ENCODE measurements at places on chromosomes 6 and 20.

DNA sequence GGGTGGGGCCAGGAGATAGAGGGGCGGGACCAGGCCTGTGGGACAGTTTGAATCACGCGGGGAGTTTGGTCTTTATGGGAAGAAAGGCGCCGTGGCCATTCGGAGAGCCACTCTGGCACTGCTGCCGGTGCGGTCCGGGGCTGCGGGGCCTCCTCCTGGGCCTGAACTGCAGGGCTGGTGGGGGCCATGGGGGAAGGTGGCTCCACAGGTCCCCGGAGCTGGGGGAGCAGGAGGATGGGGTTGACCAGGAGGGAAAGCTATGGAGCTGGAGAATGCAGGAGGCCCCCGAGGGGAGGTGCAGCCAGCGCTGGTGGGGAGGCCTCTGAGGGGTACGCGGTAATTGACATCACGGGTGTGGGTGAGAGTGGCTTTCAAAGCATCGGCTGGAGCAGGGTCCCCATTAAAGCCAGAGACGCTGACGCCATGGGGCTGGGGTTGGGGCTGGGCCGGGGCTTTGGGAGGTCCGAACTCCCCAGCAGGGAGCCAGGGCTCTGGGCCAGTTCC is 1.8 kb upstream of the BHLHE23 start:
- DNase-seq, result no peak

- DNase-seq, result no peak
Observed at GRCh38 chr6:23989885-23990533, 136.0 kb upstream of the NRSN1 start.

GRCh38 chr20:40006168-40006860 is 682.7 kb downstream of the MAFB start:
- no peak for DNase-seq

GRCh38 chr20:32828029-32828680 is 8.4 kb downstream of the MAPRE1 start:
- no peak for DNase-seq

GRCh38 chr20:23265226-23265625 is 85.4 kb upstream of the NXT1 start:
- DNase-seq, result no peak

- DNase-seq, result no peak
Observed at GRCh38 chr6:20574355-20574754, 40.1 kb downstream of the CDKAL1 start.

- DNase-seq, result no peak
Observed at GRCh38 chr20:11130554-11131166, 456.9 kb upstream of the JAG1 start.

DNA sequence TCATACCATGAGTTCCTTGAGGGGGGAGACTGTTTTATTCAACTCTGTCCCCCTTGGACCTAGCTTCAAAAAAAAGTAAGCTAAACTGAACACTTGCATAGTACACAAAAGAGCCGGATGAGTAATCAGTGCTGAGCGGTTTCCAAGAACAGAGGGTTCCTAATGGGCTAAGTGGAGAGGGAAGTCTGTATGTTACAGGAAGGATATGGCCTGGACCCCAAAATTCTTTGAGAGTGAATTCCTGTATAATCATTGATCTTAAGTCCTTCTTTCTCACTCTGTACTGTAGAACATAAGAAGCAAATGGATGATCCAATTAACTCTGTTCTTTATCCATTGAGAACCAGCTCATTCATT is 324.7 kb upstream of the CNR1 start:
- DNase-seq, result no peak

DNA sequence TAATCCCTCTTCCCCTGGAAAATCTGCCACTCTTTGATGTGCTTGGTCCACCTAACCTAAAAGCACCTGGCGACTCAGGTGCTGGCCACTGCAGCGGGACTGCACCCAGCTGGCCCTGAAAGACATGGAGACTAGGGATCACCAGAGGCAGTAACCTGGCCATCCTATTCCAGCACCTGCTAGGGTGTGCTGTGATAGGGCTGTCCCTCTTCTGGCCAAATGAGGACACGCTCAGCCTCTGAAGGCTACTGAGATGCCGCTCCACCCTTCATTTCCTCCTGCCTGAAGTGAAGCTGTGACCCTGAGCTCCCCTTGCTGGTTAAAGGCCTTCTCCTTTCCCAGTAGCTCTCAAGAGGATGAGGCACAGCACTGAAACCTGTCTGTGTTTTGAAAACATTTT is 24.4 kb downstream of the FOXC1 start:
- DNase-seq, result no peak

GRCh38 chr6:2794171-2794730 is 29.1 kb downstream of the WRNIP1 start:
- no peak for DNase-seq

GRCh38 chr6:40312213-40313015 is 274.8 kb downstream of the LRFN2 start:
- DNase-seq, result no peak

DNA sequence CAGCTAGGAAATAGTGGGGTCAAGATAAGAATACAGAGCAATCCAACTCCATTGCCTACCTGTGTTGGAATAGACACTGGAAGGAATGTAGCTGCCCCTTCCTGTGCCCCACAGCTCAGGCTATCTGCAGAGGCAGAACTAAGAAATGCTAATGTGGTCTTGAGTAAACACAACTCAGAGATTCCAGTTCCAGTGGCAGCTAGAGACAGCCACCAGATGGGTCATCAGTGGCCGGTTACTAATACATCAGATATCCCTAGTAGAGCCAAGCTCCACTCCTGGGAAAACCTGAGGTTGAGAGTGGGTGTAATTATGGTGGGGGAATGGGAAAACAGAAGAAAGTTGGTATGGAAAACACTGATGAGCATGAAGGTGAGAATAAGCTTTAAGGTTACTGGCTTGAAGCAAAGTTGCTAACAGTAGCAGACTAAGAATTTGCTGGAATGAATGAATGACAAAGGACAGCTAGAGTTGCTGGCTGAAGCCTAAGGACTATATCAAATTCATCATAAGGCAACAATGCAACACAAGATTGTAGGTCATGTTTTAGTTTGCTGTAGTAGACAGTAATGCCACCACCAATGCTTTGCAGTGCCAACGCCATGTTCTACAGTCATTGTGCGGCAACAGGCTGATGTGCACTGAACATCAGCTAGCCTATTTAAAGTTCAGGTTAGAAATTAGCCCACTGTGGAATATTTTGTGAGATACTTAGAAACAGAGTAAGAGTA is 28.3 kb upstream of the FAM83C start:
- no peak for DNase-seq

DNA sequence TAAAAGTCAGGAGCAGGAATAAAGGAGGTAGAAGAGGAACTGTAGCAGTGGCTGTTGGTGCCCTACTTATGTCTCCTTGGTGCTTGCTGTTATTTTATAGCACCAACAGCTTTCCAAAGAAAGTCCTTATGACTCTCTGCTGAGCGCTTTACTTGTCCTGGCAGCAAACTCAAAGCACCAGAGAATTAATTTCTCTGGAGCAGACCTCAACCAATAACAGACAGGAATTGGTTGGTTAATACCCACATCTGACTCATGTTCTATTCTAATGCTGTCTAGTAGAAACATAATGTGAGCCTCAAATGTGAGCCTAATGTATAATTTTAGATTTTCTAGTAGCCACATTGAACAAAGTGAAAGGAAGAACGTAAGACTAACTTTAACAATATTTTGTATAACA is 685.9 kb downstream of the KIF16B start:
- DNase-seq, result no peak

DNA sequence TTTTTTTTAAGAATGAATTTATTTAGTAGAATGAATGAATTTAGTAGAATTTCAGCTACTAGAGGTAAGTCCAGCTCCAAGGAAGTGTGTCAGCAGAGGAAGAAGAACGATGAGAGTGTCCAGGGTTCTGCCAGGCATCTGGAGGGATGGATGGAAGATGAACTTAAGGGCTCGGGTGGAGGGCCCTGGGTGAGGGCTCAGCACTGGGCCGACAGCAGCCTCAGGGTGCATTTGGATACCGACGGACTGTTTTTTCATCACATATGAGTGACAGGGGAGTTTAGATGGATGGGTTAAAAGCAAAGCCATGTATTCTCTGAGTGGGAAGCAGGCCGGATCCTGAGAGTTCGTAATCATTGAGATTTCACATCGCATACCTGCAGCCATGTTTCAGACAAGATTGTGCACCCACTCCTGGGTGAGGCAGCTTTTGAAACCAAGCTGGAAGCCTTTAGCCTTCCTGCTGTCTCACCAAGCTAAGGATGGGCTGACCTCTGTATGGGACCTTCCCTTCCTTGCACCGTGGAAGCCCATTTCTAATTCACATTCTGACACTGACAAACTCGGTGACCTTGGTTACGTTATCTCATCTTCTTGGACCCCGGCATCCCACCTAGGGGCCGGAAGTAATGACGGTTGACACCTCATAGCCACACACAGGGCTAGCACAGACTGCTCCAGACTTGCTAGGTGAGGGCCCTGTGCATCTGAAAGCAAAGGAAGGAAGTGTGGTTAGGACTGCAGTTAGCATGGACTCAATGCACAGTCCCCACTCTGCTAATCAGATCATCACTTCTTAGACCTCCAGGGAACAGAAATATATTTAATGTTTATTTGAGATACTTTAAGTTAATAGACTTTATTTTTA is 228.5 kb downstream of the SLC24A3 start:
- no peak for DNase-seq

GRCh38 chr6:43455531-43456428 is at the start of gene DLK2:
DLK2 (minus strand) TSS chr6:43455548; CDS start chr6:43454825, 723 bp downstream.
- no peak for DNase-seq

DNA sequence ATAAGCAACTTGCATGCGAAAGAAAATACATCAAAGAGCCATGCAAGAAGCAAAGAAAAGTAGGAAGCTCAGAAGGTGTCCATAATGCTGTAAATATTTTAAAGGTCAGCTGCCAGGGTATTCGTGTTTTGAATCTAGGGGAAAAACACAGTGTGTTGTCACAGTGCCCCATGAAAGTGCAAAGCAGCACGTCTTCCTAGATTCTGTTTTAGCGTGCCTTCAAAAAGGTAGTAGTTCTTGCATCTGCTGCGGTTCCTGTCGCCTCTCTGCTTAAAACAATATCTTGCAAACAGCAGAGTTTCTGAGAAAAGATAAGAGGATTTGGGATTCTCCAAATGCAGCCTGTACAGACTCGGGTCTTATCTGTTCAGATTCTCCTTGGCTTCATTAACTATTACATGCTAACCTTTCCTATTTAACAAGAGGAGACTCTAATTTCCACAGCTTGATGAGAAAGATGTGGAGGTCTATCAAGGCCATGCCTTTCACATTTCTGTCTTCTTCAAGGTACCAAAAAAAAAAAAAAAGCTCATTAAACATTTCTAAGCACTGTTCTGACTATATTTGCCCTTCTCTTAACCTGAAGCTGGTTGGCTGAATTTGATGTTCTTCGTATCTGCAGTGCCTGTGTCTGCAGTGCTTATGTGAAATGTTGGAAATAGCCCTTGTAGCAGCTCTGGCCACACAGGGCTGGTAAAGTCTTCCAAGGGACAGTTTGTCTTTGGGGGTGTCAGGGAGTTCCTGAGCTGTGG is 297.5 kb downstream of the ADGB start:
- DNase-seq, result no peak

DNA sequence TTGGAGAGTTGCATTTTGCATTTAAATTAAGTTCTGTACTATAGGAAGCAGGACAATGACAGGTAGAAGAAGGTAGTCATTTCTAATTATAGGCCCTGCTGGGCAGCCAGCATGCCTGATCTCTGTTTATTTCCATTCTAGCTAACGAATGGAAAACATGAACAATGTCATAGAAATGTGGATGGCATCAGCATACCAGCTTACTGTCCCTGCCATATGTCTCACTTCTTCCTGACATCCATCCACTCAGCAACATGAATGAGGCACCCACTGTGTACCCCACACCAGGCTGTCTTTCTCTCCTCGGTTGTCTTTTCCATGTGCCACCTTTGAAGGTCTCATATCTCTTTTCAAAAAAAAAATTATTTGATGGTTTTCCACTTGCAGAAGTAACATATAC is 11.1 kb downstream of the ADTRP start:
- DNase-seq, result no peak

- no peak for DNase-seq
Observed at GRCh38 chr20:11447371-11448100, 470.2 kb upstream of the BTBD3 start.

DNA sequence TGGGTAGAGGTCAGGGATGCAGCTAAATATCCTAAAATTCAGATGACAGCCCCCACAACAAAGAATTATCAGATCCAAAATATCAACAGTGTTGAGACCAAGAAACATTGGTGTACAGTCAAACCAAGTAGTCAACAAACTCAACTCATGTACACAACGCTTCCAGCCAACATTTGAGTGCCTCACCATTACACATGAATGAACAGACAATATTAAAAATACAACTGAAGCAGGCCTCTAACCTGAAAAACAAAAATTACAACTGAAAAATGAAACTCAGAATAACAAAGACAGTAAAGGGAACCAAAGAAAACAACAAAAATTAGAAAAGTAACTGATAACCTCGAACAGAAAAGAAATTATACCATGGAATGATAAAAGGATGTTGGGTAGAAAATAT is 46.2 kb downstream of the HACE1 start:
- no peak for DNase-seq

GRCh38 chr6:46420921-46421638 is 70.2 kb downstream of the RCAN2 start:
- no peak for DNase-seq

DNA sequence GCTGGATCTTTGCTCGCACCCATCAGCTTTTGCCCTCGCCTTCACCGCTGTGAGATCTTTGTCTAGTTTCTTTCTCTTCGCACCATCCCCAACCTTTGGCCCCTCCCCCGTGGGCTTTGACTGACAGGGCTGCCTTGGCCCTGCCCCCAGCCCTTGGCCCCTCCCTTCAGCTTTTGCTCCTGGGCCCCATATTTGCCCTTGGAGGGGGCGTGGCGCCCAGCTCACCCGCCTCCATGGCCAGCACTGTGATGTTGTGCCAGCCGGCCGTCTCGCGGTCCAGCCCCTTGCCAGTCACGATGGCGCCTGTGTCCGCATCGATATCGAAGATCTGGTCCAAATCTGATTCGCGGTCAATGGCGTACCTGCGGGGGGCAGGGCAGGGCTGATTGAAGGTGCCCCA is 81.1 kb downstream of the CD40 start:
- DNase-seq, result no peak

GRCh38 chr20:38548356-38549083 is 32.5 kb upstream of the ADIG start:
- no peak for DNase-seq

- no peak for DNase-seq
Observed at GRCh38 chr6:125273965-125274364, 27.8 kb downstream of the HDDC2 start.

GRCh38 chr6:92495242-92495641 is 924.1 kb downstream of the EPHA7 start:
- no peak for DNase-seq

- DNase-seq, result no peak
Observed at GRCh38 chr6:107582086-107582485, 92.2 kb downstream of the SOBP start.

DNA sequence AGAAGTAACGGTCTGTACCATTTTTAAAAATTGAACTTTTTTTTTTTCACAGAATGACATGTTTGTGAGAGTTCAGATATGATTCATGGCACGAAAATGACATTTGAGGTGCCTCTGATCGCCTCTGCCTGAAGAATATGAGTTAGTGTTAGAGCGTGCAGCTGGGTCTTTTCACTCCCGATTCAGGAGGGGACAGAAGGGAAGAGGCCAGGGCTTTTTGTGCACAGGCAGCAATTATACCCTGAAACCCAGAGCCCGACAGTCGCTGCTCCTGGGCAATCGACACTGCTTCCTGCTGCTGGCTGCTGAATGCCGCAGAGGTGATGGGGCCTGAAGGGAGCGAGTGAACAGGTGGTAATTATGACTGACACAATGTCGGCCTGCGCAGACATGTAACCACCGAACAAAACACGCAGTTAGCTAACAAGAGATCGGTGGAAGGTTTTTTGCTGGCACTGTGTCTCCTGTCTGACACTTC is 652.0 kb upstream of the NOX3 start:
- no peak for DNase-seq

- no peak for DNase-seq
Observed at GRCh38 chr6:38273325-38273724, 366.4 kb downstream of the BTBD9 start.
